Non-pigmented ciliary epithelial cell (primary cell): ENCODE measurements at places on chromosomes 5 and 9.

- no peak for DNase-seq
These were observed 13.7 kb downstream of the FCN2 start for GRCh38 chr9:134894136-134894860.

DNA sequence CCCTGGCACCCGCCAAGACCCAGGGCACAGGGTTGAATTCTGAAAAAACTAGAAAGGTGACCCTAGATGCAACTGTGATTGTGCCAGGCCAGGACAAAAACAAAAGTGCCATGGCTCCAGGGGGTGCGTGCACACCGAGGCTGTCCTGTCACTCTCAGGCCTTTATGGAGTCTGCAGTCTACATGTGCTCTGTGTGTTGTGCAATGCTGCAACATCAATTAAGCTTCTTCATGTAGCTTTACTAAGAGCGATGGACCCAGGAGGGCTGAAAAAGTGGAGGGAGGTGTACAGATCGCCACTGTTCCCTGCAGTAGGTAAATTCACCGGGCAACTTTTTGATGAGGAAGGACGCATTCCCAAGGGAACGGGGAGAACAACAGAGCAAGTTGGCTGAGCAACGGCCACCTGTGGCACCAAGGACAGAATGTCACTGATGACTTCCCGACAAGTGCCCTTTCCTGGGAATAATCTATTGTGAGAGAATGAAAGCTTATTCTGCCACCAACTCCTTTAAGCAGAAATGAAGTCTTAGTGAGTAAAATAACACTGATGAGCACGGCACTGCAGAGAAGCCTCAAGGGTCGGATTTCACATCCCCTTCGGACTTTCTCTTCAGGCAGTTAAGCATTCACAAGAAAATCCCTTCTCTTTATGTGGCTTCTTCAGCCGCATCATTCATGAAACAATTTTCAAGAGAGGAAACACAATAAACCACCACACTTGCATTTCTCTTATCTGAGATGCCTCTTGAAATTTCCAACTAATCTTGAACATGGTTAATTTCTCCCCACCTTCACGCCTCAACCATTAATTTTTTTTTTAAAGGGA is 149.6 kb downstream of the DROSHA start:
- DNase-seq = no peak

GRCh38 chr5:62432621-62433064 is 20.1 kb downstream of the IPO11 start:
- DNase-seq = no peak

DNA sequence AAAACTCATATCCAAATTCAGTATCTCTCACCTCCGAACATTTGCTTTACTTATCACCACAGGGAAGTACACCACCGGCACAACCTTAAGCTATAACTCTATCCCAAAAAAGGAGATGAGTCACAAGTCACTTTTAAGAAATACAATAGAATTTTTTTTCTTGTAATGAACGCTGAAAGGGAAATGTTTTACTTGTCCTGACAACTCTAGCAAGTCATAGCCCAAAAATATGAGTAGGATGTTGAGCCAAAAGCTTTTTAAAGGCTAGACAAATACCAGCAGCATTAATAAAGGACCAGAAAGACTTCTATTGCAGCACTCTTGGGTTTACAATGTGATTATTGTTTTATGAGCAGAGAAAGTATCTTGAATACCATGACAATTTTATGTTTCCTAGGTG is 147.3 kb upstream of the FST start:
- no peak for DNase-seq

DNA sequence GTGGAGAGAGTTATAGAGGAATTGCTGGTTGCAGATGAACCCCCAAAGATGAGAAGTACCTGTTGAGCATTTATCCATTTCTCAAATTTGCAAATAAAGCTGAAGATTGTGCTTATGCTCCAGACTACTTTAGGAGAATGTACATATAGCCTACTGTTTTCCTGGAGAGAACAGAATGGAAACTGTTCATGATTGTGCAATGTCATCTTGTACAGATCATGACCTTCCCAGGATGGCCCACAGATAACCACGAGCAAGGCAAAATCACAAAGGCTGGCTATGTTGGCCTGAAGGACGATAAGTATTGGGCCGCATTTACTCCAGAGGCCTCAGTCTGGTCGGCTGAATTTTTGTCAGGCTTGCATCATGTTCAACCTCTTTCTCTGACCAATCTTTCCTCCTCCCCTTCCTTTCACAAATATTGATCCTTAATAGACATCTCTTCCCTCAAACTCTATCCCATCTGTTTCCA is 28.5 kb upstream of the RICTOR start:
- no peak for DNase-seq
